Mesenteric fat pad (tissue), 1 donor: ENCODE measurements at places on chromosomes 6 and 20. TPM values are rescaled to one million over a fixed set of nuclear protein-coding genes. Genes with fewer than 3 reads are reported as not detected.

SYNCRIP gene
- 98.4 TPM for total RNA-seq

TBXT gene
- total RNA-seq, result not detected

SLC17A2 gene
- total RNA-seq, result not detected

RIPOR2 gene
- 28.2 TPM for total RNA-seq

DNA sequence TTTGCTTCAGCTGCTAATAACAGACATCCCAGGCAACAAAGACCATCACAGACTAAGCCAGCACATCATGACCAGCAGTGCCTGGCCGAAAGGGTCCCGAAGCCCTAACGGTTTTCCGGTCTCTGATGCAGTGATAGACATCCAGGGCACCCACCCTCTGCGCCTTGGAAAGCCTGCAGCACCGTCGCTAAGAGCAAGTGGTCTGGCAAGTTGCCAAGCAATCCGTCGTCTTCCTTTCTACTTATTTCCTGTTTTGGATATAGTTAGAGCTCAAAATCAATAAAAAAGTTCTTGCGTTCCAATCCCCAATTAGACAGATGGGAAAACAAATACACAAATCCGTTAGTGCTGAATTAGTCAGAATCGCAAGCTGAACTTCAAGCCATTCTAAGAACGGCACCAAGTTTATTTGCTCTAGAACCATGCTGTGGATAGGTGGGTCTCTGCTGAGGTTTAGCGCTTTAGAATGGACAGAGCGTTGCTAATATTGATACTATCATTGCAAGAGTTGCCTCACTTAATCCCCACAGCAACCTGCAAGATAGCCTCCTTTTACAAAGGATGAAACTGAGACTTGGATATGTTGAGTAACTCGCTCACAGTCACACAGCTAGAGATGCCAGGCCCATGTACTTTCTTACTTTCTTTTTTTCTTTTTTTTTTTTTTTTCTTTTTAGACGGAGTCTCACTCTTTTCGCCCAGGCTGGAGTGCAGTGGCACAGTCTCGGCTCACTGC, 163.3 kb upstream of the SNX9 start:
- DNase-seq, result peak; percentile 65

GRCh38 chr6:108983151-108983550, 111.5 kb downstream of the SESN1 start:
- DNase-seq, result no peak

- DNase-seq, result no peak
Observed at GRCh38 chr6:28235912-28236452, 10.9 kb downstream of the ZSCAN9 start.

MEI4 gene
- total RNA-seq, result not detected

DNA sequence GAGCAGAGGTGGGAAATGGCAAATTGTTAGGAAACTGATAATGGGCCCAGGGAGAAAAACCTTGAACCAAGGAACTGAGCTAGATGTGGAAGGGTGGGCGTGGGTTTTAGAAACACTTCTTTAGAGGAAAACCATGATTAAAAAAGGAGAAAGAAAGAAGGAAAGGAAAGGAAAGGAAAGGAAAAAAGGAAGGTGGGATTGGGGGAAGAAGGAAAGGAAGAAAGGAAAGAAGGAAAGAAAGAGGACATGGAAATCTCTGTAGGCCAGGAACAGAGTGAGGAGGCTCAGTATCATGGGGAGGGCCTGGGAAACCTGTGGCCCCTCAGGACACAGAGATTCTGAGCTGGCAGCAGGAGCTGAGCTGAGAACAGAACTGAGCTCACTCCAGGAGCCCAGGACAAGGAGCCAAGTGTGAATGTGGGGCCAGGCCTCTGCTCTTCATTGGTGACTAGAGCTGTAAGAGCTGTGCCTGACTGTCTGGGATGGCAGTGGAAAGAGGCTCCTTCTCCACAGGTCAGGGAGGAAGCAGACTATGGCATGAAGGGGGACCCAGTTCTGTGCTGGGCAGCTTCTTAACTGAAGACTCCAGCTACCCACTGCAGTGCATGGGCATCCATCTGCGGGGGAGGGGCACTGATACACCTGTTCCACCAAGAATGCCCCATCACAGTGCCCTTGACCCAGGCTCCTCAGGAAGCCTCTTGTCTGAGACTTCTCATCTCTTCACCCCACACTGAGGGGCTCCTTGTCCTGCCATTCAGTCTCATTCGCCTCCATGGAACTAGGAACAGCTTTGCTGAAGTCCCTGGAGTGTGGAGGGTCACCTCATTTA, 116.1 kb upstream of the BACH2 start:
- DNase-seq, result no peak

- no peak for DNase-seq
Observed at GRCh38 chr6:167420858-167421766, 96.2 kb downstream of the TTLL2 start.

- no peak for DNase-seq
Observed at GRCh38 chr6:108847738-108848115, 495 bp upstream of the ARMC2 start.

- DNase-seq, result no peak
Observed at GRCh38 chr6:15793826-15794225, 131.0 kb upstream of the DTNBP1 start.

- no peak for DNase-seq
Observed at GRCh38 chr6:14089224-14089623, 28.3 kb upstream of the CD83 start.

GRCh38 chr6:13848522-13849150, 34.3 kb upstream of the MCUR1 start:
- no peak for DNase-seq

DNA sequence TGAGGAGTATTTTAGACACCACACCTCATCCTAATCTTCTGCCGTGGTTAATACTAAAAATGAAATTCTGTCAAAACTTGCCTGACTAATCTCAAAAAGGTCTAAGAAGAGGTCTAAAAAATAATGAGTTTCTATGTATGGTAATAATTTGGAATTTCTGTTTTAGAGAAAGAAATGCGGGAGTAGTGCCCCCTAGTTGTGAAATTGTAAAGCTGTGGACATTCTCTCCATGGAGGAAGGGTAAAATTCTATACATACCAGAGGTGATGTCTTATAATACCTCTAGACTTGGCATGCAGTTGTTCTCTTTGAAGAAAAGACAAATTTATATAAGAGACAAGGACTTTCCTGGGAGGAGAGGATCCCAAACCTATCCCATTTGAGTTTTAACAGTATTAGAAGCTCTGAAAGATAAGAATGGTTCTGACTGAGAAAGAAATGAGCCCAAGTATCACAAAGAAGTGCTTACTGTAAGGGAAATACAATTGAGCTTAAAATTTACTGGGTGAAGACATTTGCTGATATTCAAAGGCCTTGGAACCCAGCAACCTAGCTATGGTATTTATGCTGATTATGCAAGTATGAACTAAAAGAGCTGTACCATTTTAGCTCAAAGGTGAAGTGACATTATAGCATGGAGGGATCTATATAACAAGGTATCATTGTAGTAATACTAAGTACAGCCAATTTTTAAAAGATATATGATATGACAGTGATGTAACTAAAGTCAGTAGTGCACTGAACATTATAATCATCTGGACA, 5.1 kb upstream of the EPHA7 start:
- DNase-seq, result no peak
